Activated CD4-positive, alpha-beta memory T cell treated with anti-CD3 and anti-CD28 coated beads, Interleukin-2, amount 10 ng/mL, durations not matched to agents 7 days and 5 days (primary cell): ENCODE measurements at places on chromosomes 4 and X. TPM values are rescaled to one million over a fixed set of nuclear protein-coding genes. Genes with fewer than 3 reads are reported as not detected.
A peak's percentile ranks its signal among the peaks of the same experiment; 100 is the strongest.

DNA sequence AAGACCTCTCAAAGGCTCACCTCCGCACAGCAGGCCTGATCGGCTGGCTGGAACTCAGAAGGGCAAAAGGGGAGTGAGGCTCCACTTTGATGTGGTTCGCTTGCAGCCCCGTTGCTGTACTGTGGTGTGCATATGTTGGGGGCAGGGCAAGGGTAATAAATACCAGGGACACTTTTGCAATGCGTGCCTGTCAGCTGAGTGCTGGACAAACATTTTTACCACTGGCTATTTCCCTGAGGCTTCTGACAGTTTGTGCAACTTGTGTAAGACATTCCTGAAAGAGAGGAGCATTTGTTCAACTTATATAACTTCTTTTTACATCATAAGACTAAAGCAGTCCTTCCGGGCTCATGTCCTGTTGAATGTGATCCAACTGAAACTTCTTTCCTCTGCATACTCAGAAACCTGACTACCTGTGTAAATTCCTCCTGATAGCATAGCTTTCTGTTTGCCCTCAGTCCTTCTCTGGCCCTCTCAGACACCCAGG, 82.3 kb downstream of the SPRY1 start:
- H3K4me3 ChIP-seq = no peak overlapping the region
- no peak for DNase-seq
- peaks cover 24% of the 10 kb centered on the region for H3K4me1 ChIP-seq
- no peaks in the 10 kb centered on the region for H3K36me3 ChIP-seq
- no peaks in the 10 kb centered on the region for H3K27me3 ChIP-seq

DNA sequence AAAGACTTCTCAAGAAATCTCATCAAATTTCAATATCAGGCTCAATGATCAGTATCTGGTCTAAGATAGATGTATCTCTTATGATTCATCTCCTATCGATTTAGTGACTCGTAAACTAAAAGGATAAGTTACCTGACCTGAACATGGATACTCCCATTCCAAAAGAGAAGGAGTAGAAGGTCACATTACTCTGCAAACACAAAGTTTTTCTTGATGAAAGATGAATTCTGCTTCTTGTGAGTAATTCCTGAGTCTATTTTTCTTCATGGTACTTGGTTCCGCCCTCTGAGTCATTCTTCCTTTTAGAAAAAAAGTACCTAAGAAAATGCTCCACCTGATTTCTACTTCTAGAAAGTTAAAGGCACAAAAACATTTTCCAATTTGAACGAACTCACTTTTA, 223.1 kb upstream of the SLIT2 start:
- H3K4me3 ChIP-seq = no peak overlapping the region
- no peaks in the 10 kb centered on the region for H3K4me1 ChIP-seq
- no peaks in the 10 kb centered on the region for H3K36me3 ChIP-seq
- no peaks in the 10 kb centered on the region for H3K27me3 ChIP-seq
- H3K27ac ChIP-seq = no peak overlapping the region

GRCh38 chr4:150126201-150126863, 48.1 kb downstream of the DCLK2 start:
- peaks cover 3% of the 10 kb centered on the region for H3K4me1 ChIP-seq
- DNase-seq = no peak
- no peak overlapping the region for H3K4me3 ChIP-seq

DNA sequence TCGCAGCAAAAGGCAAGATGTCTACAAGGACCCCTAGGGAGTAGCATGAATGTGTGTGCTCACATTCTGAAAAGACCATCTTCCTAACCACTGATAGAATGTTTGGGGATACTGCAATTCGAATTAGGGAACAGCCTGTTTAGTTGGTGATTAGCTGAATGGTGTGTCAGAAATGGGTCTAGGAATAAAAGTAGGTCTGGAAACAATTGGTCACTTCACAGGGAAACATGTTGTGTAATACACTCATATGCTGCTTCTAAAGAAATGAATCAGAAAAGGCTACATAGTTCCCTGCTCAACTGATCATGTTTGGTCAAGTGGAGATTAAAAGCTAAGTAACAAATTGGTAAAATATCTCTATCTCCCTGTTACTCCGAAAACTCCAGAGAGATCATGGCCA, 2362.4 kb upstream of the TENM3 start:
- no peak overlapping the region for H3K4me3 ChIP-seq
- H3K27ac ChIP-seq = no peak overlapping the region
- H3K36me3 ChIP-seq = no peaks in the 10 kb centered on the region
- DNase-seq = no peak

DNA sequence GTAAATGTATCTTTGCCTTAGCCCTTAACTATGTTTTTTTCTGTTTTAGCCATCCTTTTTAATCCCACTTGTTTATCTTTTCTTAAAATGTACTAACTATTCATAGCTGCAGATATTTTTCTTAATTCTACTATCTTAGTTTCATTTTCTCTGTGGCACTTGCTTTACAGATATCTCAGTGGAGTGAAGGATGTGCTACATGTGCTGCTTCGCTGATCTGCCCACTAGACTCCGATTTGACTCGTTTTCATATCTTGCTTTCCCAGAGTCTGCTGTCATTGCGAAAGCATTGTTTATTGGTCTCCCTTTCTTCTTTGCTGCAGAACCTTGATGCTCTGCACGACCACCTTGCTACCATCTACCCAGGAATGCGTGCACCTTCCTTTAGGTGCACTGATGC, 30.6 kb downstream of the GUCY1B1 start:
- H3K4me3 ChIP-seq = no peak overlapping the region
- no peaks in the 10 kb centered on the region for H3K36me3 ChIP-seq
- H3K27me3 ChIP-seq = no peaks in the 10 kb centered on the region
- DNase-seq = no peak

GRCh38 chr4:158442736-158443135, 78.9 kb upstream of the RXFP1 start:
- no peaks in the 10 kb centered on the region for H3K4me1 ChIP-seq
- no peak overlapping the region for H3K4me3 ChIP-seq
- no peak for DNase-seq
- H3K36me3 ChIP-seq = no peaks in the 10 kb centered on the region
- H3K27me3 ChIP-seq = no peaks in the 10 kb centered on the region

- no peaks in the 10 kb centered on the region for H3K36me3 ChIP-seq
- no peak for DNase-seq
- H3K27ac ChIP-seq = no peak overlapping the region
- peaks cover 1% of the 10 kb centered on the region for H3K27me3 ChIP-seq
- no peak overlapping the region for H3K4me3 ChIP-seq
Measured at GRCh38 chrX:52341493-52341892, 27.3 kb upstream of the XAGE2 start.

GRCh38 chrX:63581398-63581797, 203.6 kb downstream of the ARHGEF9 start:
- DNase-seq = no peak
- no peaks in the 10 kb centered on the region for H3K36me3 ChIP-seq
- H3K27me3 ChIP-seq = no peaks in the 10 kb centered on the region

DNA sequence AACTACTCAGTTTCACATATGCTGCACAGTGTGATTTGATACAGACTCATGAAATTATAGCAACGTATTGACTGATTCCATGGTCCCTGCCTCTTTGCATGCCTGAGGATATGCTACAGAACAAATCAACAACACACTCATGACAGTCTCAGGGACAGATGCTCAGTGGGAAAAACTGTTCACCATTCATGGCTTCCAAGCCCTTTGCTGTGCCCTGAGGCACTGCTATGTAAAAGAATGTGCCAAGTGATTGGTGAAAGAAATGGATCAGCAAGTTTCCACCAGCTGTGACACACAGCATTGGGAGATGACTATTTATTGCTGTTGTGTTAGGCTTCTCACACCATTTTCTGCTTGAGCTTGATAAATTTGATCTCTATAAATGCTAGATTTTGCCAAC, 825.6 kb upstream of the INTU start:
- H3K27ac ChIP-seq = no peak overlapping the region

DNA sequence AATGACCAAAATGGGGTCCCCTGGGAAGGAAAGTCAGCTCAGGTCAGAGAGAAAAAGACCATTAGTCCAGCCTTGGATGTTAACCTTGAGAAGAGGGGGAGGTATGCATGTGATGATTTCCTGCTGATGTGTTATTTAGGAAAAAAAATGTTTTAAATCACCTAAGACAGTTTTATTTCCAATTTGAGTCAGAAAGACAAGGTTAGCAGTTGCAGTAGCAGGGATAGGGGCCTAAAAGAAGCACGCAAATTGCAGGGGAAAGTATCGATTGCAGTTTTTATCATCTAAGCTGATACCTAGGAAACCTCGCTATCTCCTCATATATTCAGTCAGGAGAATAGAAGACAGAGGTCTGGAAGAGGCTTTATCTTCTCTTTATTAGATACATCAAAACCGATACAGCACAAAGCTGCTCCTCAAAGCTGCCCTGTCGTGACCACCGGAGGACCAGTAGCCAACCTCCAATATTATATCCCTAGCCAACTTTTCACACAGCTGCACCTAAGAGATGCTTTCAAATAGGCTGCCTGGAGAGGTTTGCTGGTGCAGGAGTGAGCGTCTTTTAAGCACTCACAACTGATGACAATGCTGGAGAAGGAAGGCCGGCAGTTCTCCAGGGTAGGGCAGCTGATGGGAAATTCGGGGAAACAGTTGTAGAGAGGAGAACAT, 289.4 kb downstream of the INPP4B start:
- no peaks in the 10 kb centered on the region for H3K36me3 ChIP-seq
- peak overlapping the region; percentile 58 for H3K27ac ChIP-seq
- no peaks in the 10 kb centered on the region for H3K27me3 ChIP-seq
- H3K4me1 ChIP-seq = peaks cover 62% of the 10 kb centered on the region

DNA sequence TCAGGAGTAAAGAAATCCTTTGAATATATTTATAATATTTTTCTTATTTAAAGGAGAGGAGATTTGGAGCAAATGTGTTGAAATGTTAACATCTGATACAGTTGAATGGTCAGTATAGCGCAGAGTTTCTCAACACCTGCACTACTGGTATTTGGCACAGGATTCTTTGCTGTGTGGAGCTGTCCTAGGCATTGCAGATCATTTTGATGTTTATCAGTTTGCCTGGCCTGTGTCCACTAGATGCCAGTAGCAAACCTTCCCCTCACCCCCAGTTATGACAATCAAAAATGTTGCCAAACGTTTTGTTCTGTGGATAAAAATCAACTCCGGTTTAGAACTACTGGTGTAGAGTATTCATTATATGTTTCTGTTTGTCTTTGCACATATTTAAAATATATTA, 765.3 kb upstream of the SLIT2 start:
- H3K4me1 ChIP-seq = no peaks in the 10 kb centered on the region
- H3K27me3 ChIP-seq = no peaks in the 10 kb centered on the region
- DNase-seq = no peak

DNA sequence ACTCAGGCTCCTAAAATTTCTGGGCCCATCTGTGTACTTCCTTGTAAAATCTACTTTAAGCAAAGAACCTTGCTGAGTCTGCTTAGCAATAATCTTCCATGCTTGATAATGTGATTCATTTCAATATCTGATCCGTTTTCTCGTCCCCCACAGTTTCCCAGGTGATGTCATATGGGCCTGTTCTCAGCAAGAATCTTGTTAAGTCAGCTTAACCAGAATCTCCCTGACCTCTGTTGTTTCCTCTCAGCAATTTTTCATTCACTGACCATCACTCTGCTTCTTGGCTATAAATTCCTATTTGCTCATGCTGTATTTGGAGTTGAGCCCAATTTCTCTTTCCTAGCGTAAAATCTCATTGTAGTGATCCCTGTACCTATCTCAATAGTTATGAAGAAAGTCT, 13.9 kb downstream of the CSN2 start:
- H3K4me1 ChIP-seq = no peaks in the 10 kb centered on the region
- no peaks in the 10 kb centered on the region for H3K27me3 ChIP-seq
- DNase-seq = no peak
- H3K27ac ChIP-seq = no peak overlapping the region
- H3K4me3 ChIP-seq = no peak overlapping the region

- H3K4me1 ChIP-seq = no peaks in the 10 kb centered on the region
- DNase-seq = no peak
- H3K27ac ChIP-seq = no peak overlapping the region
- no peaks in the 10 kb centered on the region for H3K36me3 ChIP-seq
- H3K4me3 ChIP-seq = no peak overlapping the region
- H3K27me3 ChIP-seq = no peaks in the 10 kb centered on the region
Measured at GRCh38 chrX:96563646-96564045, 121.0 kb upstream of the DIAPH2 start.

- no peaks in the 10 kb centered on the region for H3K36me3 ChIP-seq
- no peak overlapping the region for H3K4me3 ChIP-seq
- peaks cover 12% of the 10 kb centered on the region for H3K27me3 ChIP-seq
- no peak for DNase-seq
- no peaks in the 10 kb centered on the region for H3K4me1 ChIP-seq
- H3K27ac ChIP-seq = no peak overlapping the region
Measured at GRCh38 chr4:95095348-95095974, 337.7 kb downstream of the BMPR1B start.

- no peaks in the 10 kb centered on the region for H3K4me1 ChIP-seq
- DNase-seq = no peak
- no peak overlapping the region for H3K4me3 ChIP-seq
- H3K36me3 ChIP-seq = no peaks in the 10 kb centered on the region
- no peak overlapping the region for H3K27ac ChIP-seq
- no peaks in the 10 kb centered on the region for H3K27me3 ChIP-seq
Measured at GRCh38 chrX:92260102-92260501, 480.9 kb downstream of the PCDH11X start.

MTNR1A gene
- total RNA-seq = not detected

LONRF3 gene
- 0.50 TPM for total RNA-seq

USP26 gene
- total RNA-seq = not detected

UGT2A2 gene
- not detected for total RNA-seq

GAGE12H gene
- total RNA-seq = not detected

SPANXD gene
- not detected for total RNA-seq

JAKMIP1 gene
- total RNA-seq = 44.4 TPM

LRAT gene
- total RNA-seq = not detected

CT45A9 gene
- not detected for total RNA-seq

DGKK gene
- total RNA-seq = not detected

PIN4 gene
- 7.5 TPM for total RNA-seq
